Progenitor cell of endocrine pancreas (in vitro differentiated cells): ENCODE measurements at places on chromosomes 5 and 9. TPM values are rescaled to one million over a fixed set of nuclear protein-coding genes. Genes with fewer than 3 reads are reported as not detected.

DNA sequence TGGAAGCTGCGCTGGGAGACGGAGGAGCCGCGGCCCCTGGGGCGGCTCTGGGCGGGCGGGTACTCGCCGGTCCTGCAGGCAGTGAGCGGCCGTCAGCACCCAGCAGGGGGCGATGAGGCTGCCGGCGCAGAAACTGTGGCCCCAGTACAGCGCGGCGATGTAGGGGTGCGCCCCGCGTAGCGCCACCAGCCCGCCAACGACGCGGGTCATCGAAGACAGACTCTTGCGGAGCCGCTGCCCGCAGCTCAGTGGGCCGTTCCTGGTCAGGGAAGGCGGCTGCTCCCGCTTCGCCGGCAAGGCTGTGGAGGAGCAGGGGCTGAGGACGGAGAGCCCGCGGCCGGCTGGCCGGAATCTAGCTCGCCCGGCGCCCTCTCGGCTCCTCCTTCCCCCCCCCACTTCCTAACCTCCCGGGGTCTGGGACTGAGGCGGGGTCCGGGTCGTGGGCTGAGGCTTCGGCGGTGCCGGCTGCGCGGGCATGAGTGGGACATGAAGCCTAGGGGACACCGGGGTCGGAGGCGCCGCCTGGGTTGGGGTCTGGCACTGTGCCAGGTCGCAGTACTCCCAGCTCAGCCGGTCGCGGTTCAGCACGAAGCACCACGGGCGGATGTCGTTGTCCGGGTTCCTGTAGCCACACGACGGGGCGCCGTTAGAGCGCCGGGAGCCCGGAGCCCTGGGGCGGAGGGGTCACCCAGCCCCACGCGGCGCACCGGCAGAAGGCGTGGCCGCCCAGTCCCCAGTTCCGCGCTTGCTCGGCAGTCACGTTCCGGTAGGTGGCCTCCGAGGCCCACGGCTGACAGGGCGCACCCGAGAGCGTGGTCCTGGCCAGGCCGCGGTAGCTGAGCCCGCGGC is 3.6 kb upstream of the PFN3 start:
- peaks cover 7% of the 10 kb centered on the region for H3K4me1 ChIP-seq
- peak overlapping the region; percentile 67 for H3K4me3 ChIP-seq
- DNase-seq = peak; percentile 61
- H3K27me3 ChIP-seq = peaks cover 66% of the 10 kb centered on the region

GRCh38 chr5:154595662-154596061 is 117.6 kb upstream of the HAND1 start:
- H3K27me3 ChIP-seq = peaks cover 8% of the 10 kb centered on the region
- DNase-seq = no peak
- no peak overlapping the region for H3K27ac ChIP-seq
- no peaks in the 10 kb centered on the region for H3K36me3 ChIP-seq
- no peak overlapping the region for H3K4me3 ChIP-seq

Gene LEAP2
- total RNA-seq = 1.7 and 2.0 TPM in 2 replicates

- H3K4me1 ChIP-seq = no peaks in the 10 kb centered on the region
- no peak overlapping the region for H3K4me3 ChIP-seq
- H3K36me3 ChIP-seq = no peaks in the 10 kb centered on the region
- DNase-seq = no peak
- no peaks in the 10 kb centered on the region for H3K27me3 ChIP-seq
- H3K27ac ChIP-seq = no peak overlapping the region
Observed at GRCh38 chr5:21709770-21710169, 1143.4 kb downstream of the CDH12 start.

DNA sequence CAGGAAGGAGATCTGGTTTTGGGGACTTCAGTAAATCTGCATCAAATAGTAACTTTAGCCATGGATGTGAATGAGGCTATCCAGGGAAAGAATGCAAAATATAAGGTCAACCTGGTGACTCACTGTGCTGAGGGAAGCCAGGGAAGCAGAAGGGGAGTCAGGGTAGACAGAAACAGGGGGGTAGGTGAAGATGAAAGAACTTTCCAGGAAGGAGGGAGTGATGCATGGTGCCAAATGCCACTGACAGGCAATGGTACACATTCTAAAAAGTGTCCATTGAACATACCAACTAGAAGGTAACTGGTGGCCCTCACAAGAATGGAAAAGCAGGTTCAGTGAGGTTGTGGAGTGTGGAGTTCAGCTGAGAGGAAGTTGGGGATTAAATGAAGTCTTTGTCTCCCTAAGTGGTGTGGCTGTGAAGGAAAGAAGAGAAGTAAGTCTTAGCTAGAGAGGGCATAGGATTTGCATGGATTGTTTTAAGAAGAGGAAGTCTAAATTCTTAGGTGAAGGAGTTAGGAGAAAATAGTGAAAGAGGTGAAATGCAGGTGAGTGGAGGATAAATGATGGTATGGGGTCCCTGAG is 35.5 kb downstream of the PALM2AKAP2 start:
- no peak overlapping the region for H3K27ac ChIP-seq
- H3K36me3 ChIP-seq = no peaks in the 10 kb centered on the region
- no peak overlapping the region for H3K4me3 ChIP-seq
- H3K4me1 ChIP-seq = no peaks in the 10 kb centered on the region
- DNase-seq = no peak
- H3K27me3 ChIP-seq = peaks cover 13% of the 10 kb centered on the region

Gene NELFB
- total RNA-seq = 62.3 and 63.3 TPM in 2 replicates

DNA sequence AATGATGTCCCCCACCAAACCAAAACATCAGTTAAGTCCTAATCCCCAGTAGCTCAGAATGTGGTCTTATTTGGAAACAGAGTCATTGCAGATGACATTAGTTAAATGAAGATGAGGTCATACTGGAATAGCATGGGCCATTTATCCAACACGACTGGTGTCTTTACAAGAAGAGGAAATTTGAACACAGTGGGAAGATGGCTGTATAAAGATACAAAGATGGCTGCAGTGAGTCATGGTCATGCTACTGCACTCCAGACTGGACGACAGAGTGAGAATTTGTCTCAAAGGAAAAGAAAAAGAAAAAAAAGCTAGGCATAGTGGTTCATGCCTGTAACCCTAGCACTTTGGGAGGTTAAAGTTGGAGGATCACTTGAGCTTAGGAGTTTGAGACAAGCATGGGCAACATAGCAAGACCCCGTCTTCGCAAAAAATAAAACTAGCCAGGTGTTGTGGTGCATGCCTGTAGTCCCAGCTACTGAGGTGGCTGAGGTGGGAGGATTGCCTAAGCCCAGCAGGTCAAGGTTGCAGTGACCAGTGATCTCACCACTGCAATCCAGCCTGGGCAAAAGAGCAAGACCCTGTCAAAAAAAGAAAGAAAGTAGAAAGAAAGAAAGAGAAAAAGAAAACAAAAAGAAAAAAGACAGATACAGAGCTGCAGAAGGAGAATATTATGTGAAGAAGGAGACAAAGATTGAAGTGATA is 130.0 kb upstream of the CDKN2B start:
- no peak overlapping the region for H3K27ac ChIP-seq
- no peak overlapping the region for H3K4me3 ChIP-seq
- H3K36me3 ChIP-seq = no peaks in the 10 kb centered on the region
- DNase-seq = no peak
- H3K27me3 ChIP-seq = no peaks in the 10 kb centered on the region

- no peak for DNase-seq
- no peak overlapping the region for H3K27ac ChIP-seq
- H3K4me1 ChIP-seq = peaks cover 9% of the 10 kb centered on the region
- no peaks in the 10 kb centered on the region for H3K36me3 ChIP-seq
- peaks cover 4% of the 10 kb centered on the region for H3K27me3 ChIP-seq
Observed at GRCh38 chr9:22041775-22042174, 32.7 kb upstream of the CDKN2B start.

Gene C5orf52
- total RNA-seq = not detected in 2 replicates

DNA sequence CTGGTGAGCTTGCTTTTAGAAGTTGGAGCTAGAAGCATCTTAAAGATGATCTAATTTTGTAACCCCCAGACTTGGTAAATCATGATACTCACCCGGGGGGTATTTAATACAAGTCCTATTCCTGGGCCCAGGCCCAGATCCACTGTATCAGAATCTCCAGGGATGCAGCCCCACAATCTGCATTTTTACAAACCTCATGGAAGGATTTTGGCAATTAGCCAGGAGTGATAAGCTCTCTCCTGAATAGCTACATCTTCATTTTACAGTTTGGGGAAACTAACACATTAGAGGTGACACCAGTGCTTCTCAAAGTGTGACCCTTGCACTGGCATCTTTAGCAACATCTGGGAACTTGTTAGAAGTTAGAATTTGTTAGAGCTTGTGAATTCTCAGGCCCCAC is 31.2 kb upstream of the OTP start:
- H3K4me3 ChIP-seq = no peak overlapping the region
- no peaks in the 10 kb centered on the region for H3K36me3 ChIP-seq
- DNase-seq = no peak
- peaks cover 23% of the 10 kb centered on the region for H3K27me3 ChIP-seq
